NCI-H2029 (cell line): ENCODE measurements at places on chromosomes 11 and 22.

- no peak for DNase-seq
Observed at GRCh38 chr11:114130629-114131277, 71.2 kb downstream of the ZBTB16 start.

DNA sequence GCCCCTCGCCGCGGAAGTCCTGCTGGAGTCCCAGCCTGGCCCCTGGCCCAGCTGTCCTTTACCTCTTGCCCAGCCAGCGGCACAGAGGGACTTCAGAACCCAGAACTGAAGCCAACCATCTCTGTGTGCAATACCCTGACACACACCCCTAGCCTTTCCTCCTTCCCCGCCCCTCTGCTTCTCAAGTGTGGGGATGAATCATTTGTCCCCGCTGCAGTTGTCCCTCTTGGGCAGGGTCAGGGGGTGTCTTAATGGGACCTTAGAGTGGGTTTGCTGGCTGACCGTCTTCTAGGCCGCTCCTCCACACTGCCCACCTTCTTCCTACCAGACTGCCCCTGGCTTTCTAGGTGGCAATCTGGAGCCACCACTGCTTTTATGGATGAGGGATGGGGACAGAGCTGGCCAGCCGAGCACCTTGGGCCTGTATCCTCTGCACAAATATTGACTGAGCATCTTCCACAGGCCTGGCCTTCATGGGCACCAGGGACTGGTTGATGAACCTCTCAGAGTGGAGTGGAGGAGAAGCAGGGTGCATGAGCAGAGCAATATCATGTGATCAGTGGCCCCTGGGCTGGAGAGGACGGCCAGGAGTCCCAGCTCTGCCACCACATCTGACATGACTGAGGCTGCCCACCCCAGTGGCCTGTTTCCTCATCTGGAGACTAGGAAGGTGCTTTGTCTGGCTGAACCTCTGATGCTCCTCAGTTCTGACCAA lies 668 bp upstream of the CHST1 start:
- peak; percentile 56 for DNase-seq

- DNase-seq, result no peak
Observed at GRCh38 chr22:47597041-47597440, 834.6 kb downstream of the TBC1D22A start.

- no peak for DNase-seq
Observed at GRCh38 chr11:87484566-87484965, 446.8 kb downstream of the TMEM135 start.

GRCh38 chr11:134657631-134658030 lies 245.6 kb upstream of the B3GAT1 start:
- no peak for DNase-seq

GRCh38 chr11:128831174-128832120 lies 35.6 kb downstream of the KCNJ1 start:
- peak; percentile 67 for DNase-seq
